ENCODE measurements at places on chromosomes 6 and 20. TPM values are rescaled to one million over a fixed set of nuclear protein-coding genes. Genes with fewer than 3 reads are reported as not detected.

Gene TFAP2A
- total RNA-seq, result 0.72 TPM

Gene GSTA2
- not detected for total RNA-seq

Gene OTOR
- not detected for total RNA-seq

Gene COX4I2
- 5.4 TPM for total RNA-seq

Gene LKAAEAR1
- 1.8 TPM for total RNA-seq

Gene GMPR
- total RNA-seq, result 16.7 TPM

Gene BPIFB2
- total RNA-seq, result not detected

GRCh38 chr20:20362774-20363433 lies 5.0 kb upstream of the INSM1 start:
- no peak for DNase-seq

GRCh38 chr6:11044712-11045167 lies 635 bp upstream of the ELOVL2 start:
- no peak for DNase-seq

DNA sequence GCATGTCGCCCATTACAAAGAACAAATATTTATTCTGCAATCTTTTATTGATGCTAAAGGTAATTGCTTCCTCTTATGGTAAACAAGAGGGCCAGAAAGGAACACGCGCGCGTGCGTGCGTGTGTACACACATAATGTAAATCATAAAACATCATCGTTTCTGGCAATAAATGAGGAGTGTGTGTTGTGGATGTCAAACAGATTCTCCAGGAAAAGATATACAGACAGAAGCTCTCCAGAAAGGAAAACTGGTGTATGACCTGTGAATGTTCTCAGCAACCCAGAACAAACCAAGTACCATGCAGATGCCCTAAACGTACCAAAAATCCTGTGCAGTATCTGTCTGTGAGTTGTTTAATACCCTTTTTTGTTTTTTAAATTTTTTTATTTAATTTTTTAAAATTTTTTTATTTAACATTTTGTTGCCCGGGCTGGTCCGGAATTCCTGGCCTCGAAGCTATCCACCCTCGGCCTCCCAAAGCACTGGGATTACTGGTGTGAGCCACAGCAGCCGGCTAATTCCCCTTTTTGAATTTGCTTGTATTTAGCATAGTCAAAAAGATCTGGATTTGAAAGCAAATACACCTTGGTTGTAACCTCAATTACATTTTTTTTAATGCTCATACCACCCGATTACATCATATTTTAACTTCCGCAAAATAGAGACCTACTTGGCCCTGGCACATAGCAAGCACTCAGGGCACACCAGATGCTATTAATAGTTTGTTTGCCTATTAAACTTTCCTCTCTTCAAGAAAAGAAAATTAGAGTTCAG lies 909 bp upstream of the NUDT3 start:
- no peak for DNase-seq

- DNase-seq, result no peak
Measured at GRCh38 chr6:143705569-143705968, 27.8 kb downstream of the PHACTR2 start.

DNA sequence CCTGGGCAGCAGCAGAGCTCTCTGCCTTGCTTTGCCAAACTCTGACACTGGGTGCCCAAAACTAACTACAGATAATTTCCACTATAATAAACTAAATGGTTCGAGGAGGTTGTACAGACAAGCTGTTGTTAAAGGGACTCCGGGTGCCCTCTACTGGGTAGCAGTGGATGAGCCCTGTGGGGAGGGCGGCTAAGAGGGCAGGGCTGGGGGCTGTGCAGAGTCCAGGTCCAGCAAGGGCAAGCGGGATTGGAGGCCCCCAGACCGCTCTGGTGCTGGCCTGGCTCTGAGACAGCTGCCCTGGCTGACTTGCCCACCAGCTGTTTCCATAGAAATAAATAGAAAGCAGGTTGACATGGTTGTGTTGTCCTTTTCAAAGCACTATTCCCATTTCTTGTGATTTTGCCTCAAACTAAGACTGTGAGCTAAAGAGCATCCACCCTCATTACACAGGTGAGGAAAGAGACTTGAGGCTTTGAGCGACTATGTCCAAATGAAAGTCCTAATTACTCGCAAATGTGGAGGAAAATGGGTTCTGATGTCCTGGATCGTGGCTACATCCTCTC lies 167.6 kb upstream of the CST7 start:
- DNase-seq, result peak; percentile 57

DNA sequence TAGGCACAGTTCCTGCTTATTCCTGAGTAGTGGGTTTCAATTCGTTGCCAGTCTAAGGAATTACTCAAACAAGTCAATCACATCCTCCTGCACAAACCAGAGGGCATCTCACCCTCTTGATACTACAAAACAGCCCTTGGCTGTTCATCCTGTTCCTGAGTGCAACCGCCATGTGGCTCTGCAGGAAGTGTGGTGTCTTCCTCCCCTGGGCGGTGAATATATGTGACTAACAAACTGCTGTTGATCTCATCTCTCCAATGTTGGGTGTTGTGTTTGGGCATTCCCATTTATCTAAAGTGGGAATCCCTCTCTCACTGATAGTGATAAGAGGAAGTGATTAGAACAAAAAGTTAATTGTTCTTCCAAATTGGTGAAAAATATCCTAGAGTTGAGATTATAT lies 163.0 kb downstream of the TBX18 start:
- no peak for DNase-seq

DNA sequence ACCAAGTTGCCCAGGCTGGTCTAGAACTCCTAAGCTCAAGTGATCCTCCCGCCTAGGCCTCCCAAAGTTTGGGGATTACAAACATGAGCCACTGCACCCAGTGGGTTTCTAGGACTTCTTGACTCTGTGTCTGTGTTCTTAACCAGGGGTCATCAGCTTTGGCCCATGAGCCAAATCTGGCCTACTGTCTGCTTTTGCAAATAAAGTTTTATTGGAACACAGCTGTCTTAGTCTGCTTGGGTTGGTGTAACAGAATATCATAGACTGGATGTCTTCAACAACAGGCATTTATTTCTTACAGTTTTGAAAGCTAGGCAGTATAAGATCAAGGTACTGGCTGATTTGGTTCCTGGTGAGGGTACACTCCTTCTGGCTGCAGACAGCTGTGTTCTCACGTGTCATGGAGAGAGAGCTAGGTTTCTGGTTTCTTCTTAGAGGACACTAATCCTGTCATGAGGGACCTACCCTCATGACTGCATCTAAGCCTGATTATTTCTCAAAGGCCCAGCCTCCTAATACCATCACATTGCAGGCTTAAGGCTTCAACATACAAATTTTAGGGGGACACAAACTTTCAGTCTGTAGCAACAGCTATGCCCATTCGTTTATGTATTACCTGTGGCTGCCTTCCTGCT lies 23.3 kb downstream of the ARFGEF2 start:
- DNase-seq, result no peak

DNA sequence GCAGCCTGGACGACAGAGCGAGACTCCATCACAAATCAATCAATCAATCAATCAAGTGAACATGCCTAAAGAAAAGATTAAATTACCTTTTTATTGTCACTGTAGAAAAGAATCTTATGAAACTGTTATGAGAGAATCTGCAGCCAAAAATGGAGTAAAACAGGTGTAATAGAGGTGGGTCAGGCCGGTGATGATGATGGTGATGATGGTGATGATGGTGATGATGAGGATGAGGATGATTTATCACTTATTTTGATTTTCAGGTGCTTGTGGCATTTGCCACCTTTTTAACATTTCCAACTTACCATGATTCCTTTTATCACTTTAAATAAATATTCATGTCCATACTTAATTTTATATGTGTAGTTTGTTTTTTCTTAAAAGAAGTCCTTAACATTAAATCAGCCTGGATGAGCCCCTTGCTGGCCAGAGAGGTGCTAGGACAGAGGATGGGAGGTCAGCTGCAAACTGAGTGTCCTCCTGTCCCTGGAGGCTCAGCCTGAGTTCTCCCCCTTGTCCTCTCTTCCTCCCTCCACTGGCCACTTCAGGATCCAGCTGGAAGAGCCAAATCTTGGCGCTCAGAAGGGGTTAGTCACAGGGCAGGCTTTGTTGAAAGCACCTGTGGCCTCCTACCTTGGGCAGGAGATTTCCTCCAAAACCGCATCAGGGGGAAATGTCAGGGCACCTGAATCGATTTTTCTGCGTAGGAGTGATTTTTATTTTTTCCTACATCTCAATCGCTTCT lies 32.6 kb downstream of the SLC2A10 start:
- no peak for DNase-seq

DNA sequence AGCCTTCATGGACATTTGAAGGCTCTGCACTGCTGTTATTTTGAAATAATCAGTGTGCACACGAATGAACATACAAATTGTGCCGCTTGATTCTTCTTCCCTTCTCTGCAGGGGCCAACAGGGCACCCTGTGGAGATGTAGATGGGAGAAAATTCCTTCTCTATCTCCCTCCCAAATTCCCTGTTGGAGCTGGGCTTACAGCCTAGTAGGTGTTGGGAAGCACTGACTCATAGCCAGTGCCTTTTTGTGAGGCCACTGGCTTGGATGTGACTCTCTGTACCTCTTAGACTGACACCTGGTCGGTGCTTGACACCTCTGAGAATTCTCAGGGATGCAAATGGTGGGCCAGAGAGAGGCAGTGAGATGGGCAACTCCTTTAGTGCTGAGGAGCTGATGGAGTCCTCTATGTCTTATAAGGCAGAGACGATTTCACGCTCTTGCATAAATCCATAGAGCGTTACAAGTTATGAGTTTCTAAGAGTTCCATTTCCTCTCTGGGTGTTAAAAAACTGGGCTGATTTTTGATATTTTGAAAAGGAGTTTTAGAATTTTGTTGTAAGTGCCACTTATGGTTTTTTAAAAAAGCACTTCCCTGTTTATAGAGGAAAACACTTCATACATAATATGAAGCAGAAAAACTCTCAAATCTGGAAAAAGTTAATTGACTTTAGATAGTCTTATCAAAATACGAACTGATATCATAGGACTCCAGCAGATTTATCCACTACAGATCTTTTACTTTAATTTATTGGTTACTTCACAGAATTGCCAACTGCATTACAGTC lies 89.8 kb upstream of the MAP3K7 start:
- DNase-seq, result no peak

- DNase-seq, result no peak
Measured at GRCh38 chr20:11790046-11790445, 127.6 kb upstream of the BTBD3 start.

GRCh38 chr6:12941422-12941821 lies 224.9 kb downstream of the PHACTR1 start:
- no peak for DNase-seq

All from spinal cord (tissue), 10 donors.